Sigmoid colon (tissue), 7 donors: ENCODE measurements at places on chromosomes 7 and 10.
A peak's percentile ranks its signal among the peaks of the same experiment; 100 is the strongest.

GRCh38 chr10:77494327-77494726, 143.3 kb downstream of the KCNMA1 start:
- DNase-seq = no peak

GRCh38 chr7:4838626-4839334, 23.1 kb downstream of the PAPOLB start:
- no peak for DNase-seq

GRCh38 chr10:26335574-26336093, 102.5 kb upstream of the APBB1IP start:
- DNase-seq = no peak

- DNase-seq = no peak
These were observed 28.5 kb downstream of the FOXL3 start for GRCh38 chr7:318476-318875.

GRCh38 chr7:66837007-66837406, 84.0 kb upstream of the TMEM248 start:
- peak; percentile 17 for DNase-seq

- no peak for DNase-seq
These were observed 140.3 kb downstream of the FOXP2 start for GRCh38 chr7:114554781-114555537.

DNA sequence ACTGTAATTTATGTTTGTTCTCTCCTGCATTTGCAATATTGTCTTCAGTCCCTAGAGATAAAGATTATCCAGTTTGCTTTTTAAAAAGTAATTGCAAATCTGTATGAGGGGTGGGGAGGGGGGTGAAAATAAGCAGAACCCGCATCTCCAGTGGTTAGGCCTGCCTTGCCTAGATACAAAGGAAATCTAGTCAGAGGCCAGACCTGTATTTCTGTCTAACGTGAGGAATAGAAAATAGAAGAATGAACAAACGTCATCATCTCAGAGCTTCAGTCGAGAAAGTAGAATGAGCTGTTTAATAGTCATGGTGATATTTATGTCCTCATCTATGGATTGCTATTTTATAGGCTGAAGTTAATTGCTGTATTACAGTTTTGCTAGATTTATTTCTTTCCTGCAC, 284.2 kb downstream of the BICC1 start:
- DNase-seq = no peak

DNA sequence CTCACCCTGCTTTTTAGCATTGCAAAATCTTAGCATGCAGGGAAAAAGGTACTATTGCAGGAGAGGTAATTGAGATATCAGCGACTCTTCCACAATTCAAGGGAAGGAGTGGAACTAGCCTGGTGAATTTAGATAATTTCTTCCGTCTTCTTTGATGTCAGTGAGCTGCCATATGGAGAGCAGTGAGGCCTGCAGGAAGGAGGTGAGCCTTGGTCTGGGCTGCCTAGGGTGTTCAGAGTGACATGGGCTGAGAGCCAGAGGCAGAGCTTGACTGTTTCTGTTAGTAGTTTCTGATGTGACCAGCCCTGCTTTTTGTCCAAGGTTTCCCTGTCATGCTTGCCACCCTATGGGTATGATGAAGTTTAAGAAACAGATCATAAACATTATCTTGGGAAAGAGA, 28.6 kb downstream of the KAT6B start:
- DNase-seq = peak; percentile 73

DNA sequence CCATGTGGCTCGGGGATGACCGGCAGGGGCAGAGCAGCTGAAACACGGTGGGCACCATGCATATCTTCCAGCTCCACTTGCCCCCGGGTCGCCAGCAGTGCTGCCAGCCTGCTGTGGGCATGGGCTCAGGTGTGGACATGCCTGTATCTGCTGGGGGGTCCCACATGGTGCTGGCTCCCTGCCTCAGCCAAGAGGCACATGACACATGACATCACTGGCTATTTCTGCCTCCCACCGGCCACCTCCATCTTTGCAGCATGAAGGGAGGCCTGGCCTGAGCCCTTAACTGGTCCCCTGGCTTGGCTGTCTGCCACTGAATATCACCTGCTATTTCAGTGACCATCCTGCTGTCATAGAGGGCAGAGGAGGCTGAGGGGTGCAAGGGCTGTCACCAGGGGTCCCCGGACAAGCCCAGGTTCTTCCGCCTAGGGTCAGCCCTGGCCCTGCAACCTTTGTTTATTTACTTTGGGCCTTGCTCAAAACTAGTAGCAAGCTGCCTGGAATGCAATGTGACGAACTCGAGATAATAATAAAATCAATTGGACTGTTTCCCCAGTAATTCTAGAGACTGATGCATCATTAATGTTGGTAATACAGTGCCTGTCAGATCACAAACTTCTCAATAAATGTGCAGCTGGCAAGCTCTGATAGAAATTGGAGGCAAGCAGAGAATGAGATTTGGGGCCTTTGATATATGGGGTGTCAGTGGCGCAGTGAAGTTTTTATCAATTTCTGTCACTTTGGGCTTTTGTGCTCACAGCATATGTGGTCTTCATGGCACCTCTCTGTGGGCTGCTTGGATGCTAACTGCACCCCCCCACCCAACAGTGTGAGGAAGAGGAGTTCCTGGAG, 28.5 kb downstream of the ZMIZ1 start:
- no peak for DNase-seq

- DNase-seq = no peak
These were observed 26.8 kb downstream of the VOPP1 start for GRCh38 chr7:55545496-55545895.

DNA sequence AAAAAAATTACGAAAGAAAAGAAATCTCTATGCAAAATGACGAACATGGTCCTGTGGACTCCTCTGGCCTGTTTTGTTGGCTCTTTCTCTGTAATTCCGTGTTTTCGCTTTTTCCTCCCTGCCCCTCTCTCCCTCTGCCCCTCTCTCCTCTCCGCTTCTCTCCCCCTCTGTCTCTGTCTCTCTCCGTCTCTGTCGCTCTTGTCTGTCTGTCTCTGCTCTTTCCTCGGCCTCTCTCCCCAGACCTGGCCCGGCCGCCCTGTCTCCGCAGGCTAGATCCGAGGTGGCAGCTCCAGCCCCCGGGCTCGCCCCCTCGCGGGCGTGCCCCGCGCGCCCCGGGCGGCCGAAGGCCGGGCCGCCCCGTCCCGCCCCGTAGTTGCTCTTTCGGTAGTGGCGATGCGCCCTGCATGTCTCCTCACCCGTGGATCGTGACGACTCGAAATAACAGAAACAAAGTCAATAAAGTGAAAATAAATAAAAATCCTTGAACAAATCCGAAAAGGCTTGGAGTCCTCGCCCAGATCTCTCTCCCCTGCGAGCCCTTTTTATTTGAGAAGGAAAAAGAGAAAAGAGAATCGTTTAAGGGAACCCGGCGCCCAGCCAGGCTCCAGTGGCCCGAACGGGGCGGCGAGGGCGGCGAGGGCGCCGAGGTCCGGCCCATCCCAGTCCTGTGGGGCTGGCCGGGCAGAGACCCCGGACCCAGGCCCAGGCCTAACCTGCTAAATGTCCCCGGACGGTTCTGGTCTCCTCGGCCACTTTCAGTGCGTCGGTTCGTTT, 83.5 kb upstream of the SLF2 start:
- DNase-seq = no peak

GRCh38 chr7:28408105-28408959, 4.0 kb upstream of the CREB5 start:
- peak; percentile 90 for DNase-seq
